Stimulated activated CD8-positive, alpha-beta memory T cell treated with anti-CD3 and anti-CD28 coated beads, Interleukin-4, amount 100 ng/mL, for 4 hours (primary cell): ENCODE measurements at places on chromosomes 2 and 18.

DNA sequence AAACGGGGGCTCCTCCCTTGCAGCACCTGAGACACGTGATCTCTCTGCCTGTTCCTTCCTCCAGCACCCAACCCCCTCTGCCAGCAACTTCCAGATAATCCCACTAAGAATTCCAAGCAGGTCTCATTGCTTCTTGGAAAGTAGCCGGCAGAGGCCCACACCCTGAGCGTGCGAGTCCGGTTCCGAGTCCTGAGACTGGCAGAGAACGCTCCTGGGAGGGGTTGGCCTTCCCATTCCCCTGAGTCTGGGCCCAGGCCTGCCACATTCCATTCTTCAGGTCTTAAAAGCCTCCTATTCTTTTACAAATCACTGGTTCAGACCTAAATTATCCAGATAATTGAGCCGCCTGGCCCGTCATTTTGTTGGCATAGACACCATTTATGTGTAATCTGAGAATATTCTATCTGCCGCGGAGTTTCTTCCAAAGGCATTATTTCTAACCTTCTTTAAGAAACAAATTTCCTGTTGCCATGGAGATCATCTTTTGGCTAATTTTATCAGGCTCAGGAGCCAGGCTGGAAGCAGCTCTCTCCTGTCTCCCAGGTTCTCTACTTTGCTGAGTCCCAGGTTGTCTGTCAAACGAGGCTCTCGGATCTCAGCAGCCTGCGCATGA is 165.4 kb downstream of the MYCN start:
- no peak for DNase-seq

DNA sequence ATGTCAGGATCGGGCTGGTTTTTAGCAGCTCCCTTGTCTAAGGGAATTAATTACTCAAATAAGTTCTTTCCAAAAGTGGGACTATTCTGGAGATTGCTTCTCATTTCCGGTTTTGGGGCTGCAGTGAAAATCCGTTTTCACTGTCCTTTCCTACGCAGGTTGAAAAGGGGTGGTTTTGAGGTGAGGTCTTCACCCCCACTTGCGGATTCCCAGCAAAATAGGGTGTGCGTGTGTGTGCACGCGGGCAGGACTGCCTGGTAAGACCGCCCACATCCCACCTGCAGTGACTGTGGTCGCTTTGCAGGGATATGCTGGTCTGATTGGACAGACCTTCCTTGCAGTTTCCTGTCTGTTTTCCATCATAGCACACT is 472 bp upstream of the PLEKHM3 start:
- peak; percentile 5 for DNase-seq

DNA sequence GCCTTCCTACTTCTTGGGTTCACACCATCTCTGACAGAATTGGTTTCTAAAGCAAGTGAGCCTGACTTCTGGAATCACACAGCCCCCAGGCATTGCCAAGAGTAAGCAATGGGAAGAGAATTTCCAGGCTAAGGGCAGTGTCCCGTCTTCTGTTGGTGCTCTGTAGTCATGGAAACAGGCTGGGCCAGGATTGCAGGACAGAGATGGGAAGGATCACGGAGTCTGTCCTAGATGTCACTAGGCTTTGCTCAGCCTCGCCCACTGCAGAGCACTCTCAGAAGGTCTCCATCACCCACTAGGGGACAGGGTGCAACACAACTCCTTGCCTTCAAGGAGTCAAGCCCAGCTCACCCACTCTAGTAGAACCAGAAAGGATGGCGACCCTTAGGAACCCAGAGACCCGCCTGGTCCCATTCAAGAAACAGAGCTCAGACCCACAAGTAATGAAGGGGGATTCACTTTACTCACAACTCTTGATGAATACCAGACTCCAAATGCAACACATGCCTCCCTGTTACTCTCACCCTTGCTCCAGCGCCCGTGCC is 48.6 kb upstream of the TEX51 start:
- no peak for DNase-seq

DNA sequence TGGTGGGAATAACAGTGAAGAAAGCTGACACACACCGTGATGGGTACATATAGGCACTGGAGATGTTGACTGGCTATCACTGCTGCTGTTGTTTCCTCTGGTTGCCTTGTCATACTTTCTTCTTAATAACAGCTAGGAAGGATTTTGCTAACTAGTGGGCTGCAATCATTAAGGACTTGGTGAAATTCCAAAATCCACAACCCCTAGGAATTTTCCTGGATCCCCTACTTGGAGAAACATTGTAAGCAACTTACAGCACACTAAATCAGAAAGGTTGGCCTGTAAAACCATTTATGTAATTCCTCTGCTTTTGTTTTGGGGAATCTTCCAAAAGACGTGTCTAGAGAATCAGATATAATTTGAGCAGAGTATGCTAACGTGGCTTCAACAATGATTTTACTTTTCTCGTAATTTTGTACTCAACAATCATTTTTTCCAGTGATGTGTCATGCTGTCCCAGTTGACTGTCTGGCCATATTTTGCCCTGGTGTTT is 8.0 kb upstream of the COL3A1 start:
- no peak for DNase-seq

- no peak for DNase-seq
These were observed 140.7 kb downstream of the RND3 start for GRCh38 chr2:150346806-150347205.

GRCh38 chr18:69177702-69178101 is 223.0 kb upstream of the DOK6 start:
- no peak for DNase-seq

- DNase-seq = no peak
These were observed 123.7 kb upstream of the NCK2 start for GRCh38 chr2:105621038-105621437.

DNA sequence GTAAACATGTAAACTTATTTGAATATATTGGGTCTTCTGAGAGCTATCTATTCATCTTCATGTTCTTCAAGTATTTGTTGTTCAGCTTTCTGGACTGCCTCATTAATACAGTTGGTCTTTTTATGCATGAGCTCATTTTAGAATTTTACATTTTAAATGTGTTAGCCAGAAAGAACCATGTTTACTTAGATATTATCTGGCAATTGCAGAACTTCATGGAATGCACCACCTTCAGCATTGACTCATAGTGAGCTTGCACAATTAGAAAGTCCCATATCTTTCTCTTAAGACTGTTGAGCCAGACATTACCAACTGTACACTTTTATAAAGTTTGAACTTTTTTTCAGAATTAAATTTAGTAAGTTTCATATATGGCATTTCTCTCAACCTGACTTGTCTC is 536.7 kb downstream of the RIT2 start:
- no peak for DNase-seq

DNA sequence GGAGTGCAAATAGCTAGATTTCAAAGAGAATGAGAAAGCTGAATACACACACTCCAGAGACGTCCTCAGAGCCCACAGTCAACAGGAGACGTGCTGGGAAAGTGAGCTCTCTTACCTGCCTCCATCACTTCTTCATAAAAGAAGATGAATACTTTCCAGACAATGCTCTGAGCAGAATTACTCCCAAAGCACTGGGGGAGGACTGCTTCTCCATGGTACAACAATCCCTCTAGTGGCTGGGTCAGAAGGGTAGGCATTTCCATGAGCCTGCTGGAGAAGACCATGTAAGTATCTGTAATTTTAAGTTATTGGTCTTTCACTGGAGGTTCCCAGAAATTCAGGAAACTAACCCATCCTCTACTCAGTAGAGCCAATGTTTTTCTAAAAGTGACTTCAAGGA is 190.3 kb downstream of the RBM43 start:
- no peak for DNase-seq

DNA sequence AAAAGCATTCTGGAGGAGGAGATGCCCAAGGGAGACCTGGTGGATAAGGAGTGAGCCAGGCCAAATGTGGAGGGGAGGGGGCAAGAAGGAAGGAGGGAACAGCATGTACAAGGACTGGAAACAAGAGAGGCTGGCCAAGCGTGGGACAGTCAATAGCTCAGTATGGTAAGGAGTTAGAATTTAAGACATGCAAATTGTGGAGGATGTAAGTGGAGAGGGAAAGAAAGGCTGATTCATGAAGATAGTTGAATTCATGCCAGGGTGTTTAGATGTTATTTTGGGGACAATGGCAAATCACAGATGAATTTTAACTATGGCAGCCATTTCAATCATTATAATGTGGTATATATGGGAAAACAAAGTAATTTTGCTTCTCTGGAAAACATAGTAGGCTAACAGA is 462.3 kb downstream of the MEIS1 start:
- DNase-seq = no peak

GRCh38 chr2:33326100-33326499 is 150.3 kb upstream of the RASGRP3 start:
- no peak for DNase-seq

GRCh38 chr2:74052732-74053710 is 68.3 kb downstream of the TET3 start:
- DNase-seq = no peak
